Muscle of back (tissue), 13 donors: ENCODE measurements at places on chromosomes 3 and 15.
A peak's percentile ranks its signal among the peaks of the same experiment; 100 is the strongest.

DNA sequence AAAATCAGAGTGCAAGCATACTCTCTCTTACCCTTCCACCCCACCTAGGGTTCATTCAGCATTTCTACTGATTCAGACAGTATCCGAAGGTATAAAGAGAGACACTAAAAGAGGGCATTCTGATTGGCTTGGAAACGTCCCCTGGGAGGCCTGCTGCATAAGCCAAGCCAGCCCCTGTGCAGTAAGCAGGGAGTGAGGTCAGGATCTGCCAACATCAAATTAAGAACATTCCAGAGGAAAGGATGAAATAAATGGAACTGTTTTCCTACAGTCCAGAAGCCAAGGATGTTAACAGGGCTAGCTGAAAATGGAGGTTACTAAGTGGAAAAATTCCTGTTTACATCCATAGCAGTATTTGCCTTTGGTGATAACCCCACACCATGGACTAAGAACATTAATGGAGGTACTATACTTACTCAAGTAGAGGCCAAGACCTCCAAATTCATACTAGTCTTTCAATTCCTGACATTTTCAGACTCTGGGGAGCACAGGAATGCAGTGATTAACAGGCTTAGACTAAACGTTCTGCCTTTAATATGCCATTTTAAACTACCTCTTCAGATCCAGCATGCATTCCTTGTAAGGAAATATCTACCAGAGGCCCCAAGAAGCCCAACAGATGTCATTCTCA lies 34.5 kb downstream of the NPTN start:
- no peak for DNase-seq

GRCh38 chr3:4985330-4986174 lies 6.3 kb downstream of the BHLHE40 start:
- DNase-seq: no peak

DNA sequence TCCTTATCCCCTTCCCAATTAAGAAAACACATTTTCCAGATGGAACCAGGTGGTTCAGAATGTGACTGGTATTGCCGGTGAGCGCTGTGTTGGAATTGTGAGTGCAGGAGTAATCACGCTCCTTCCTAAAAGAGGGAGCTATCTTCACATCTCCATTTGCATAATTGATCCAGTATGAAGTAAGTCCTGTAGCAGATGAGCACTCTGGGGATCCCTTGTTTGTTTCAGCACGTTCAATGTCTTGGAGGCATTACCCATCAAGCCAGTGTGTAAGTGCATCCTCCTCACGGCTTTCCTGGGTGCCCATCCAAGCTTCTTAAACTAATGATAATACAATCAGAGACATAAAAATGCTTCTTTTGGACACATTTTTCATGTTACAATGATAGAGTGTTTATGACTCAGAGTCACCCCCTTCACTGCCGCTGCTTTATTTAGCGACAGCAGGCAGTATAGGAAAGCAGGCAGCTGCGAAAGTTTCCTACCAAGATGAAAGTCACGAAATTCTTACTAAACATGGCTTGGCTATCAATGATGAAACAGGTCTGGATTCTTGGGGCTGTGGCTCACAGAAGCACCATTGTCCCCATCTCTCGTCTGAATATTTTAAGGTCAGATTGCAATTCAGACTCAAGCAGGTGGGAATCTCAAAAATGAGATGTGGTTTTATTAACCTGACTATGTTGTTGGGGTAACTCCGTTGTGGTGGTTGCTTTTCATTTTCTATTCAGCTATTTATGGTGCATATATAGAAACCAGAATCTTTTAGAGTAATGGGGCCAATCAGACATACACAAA lies 346.3 kb upstream of the MDFIC2 start:
- DNase-seq: no peak

DNA sequence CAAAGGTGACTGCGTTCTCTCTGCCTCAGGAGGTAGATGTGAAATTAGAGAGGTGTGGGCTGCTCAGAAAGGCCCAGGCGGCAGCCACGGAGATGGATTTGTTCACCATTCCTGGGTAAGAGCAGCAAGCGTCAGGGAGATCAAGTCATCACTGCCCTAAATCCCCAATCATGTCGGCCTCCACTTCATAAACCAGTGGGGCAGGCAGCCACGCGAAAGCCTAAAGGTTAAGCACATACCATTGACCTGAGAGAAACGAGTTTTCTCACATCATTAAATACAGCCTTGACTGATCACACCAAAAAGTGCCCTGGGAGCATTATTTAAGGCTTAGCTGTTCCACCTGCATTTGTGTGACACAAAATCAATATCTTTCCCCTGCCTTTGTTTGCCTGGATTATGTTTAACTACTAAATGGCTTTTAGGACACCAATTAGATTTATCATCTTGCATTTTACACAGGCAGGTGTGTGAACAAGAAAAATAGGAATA lies 50.7 kb upstream of the FOXB1 start:
- DNase-seq: no peak

DNA sequence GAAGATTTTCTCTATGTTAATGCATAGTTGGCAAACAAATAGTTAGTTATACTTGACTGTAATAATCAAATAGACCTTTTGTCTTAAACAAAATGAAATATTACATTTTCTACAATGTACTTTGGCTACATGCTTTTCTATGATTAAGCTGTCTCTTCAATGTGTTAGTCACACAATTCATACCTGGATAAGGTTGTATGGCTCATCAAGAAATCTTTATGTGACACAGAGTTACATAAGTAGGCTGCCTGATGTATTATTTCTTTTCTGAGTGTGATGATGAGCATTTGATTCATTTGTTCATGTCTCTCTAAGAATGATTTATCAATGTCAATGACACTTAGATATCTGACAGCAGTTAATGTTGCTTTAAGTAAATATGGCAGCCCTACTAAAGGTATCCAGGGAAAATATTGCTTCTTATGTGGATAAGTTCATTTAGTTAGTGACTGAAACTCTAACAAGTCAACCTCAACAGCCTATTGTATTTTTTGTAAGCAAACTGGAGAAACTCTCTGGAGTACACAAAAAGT lies 157.4 kb upstream of the SOX2 start:
- DNase-seq: no peak

- DNase-seq: no peak
These were observed 56.7 kb downstream of the DRD3 start for GRCh38 chr3:114122027-114122709.

DNA sequence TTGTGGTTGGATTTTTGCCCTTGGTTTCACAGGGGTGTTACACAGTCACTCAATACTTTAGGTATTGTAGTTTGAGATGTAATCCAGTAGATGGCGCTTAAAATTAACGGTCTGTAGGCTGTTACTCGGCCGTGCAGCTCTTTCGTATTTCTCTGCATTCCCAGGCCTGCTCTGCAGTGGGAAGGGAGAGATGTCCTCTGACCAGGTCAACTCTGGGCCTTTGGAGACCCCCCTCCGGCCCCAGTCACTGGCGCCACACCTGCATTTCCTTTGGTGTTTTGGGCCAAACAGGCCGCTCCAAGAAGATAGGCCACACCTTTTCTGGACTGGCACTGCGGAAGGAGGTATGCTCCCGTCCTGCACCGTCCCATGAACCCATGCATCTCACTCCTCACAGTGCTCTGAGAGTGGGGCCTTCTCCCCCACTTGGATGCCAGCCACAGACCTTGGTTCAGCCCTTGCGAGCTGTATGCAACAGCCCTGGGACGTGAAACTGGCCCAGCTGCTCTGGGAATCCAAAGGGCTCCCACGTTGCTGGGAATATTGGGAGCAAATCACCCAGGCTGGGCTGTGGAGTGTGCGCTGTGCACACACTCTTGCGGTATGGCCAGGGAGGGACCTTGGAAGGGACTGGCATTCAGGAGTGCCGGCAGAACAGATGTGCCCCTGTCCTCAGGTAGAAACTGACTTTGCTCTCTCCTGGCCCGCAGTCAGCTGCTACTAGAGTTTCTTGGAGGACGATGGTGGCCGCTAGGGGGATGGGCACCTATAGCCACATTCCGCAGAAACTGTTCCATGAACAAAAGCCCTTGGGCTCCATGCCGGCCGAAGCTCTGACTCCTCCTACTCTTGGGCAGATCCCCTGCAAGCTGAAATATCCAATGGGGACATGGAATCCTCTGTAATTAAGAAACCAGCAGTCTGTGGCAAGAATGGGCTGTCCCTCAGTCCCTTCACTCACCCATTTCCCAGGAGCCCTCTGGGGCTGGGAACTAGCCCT lies 410.5 kb upstream of the CADM2 start:
- peak; percentile 10 for DNase-seq

- DNase-seq: no peak
These were observed 22.5 kb upstream of the PPIB start for GRCh38 chr15:64185146-64185911.
